Stimulated activated naive CD8-positive, alpha-beta T cell treated with anti-CD3 and anti-CD28 coated beads, Interleukin-15, amount 100 ng/mL, for 72 hours (primary cell): ENCODE measurements at places on chromosomes 12 and 14.
A peak's percentile ranks its signal among the peaks of the same experiment; 100 is the strongest.

DNA sequence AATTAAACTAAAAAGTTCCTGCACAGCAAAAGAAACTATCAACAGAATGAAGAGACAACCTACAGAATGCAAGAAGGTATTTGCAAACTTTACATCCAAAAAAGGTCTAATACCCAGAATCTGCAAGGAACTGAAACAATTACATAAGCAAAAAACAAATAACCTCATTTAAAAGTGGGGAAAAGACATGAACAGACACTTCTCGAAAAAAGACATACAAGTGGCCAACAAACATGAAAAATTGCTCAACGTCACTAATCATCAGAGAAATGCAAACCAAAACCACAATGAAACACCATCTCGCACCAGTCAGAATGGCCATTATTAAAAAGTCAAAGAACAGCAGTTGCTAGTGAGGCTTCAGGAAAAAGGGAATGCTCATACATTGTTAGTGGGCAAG lies 15.2 kb downstream of the PDE6H start:
- DNase-seq, result no peak

GRCh38 chr12:53960187-53961024 lies 5.7 kb downstream of the HOXC12 start:
- no peak for DNase-seq

GRCh38 chr12:32048791-32049190 lies 57.9 kb upstream of the BICD1 start:
- DNase-seq, result no peak

DNA sequence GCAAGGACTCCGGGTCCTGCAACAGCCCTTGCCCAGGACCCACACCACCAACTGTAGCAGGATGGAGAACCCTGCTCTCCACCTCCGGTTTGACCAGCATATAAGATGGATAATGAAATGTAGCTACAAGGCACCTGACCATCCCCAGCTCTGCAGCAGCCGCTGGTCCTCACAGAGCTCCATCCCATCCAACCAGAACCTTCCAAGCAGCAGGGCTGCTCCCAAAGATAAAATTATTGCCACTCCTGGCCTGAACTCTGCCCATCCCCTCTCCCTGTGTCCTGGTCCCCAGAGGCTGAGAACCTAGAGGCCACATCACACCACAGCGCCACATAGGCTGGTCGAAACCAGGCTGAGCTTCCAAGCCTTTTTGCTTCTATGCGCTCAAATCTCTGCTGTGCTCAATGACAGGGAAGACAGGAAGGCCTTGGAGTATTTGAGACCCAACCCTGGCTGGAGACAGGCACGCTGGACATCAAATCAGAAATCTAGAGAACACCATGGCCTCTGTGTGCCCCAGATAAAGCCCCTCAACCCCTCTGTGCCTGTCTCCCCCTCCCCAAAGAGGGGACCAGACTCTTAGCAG lies 4.2 kb downstream of the CDK2AP1 start:
- DNase-seq, result no peak

DNA sequence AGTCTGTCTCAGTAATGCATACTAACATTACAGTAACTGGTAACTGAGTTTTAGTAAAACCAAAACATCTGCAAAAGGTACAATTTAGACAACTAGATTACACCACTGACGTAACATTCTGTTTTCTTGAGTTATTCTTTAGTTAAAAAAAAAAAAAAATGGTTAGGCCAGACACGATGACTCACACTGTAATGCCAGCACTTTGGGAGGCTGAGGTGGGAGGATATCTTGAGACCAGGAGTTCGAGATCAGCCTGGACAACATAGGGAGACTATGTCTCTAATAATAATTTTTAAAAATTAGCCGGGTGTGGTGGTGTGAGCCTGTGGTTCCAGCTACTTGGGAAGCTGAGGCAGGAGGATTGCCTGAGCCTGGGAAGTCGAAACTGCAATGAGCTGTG lies 34.1 kb downstream of the AP5M1 start:
- no peak for DNase-seq

GRCh38 chr12:131105736-131106348 lies 152.1 kb downstream of the ADGRD1 start:
- peak; percentile 70 for DNase-seq

GRCh38 chr12:118560733-118561132 lies 184.4 kb downstream of the SUDS3 start:
- no peak for DNase-seq

DNA sequence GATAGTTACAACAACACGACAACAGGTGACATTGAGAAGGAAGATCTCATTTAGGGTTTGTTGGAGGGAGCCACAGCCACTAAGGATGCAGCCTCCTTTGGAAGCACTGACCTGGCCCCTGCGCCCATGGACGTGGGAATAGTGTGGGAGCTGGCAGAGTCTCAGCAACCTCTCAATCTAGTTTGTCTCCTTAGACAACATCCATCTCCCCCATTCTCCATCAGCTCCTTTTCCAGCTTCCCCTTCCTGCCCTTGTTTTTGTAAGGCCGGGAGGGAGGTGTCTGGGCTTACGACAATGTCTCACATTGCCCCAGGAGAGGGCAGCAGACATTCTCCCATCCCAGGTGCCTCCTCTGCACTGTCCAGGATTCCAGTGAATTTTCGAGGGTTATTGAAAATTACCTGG lies 170.2 kb upstream of the PZP start:
- no peak for DNase-seq

GRCh38 chr14:55508676-55509075 lies 68.3 kb upstream of the TBPL2 start:
- DNase-seq, result no peak

GRCh38 chr12:16636435-16637055 lies 30.6 kb upstream of the LMO3 start:
- no peak for DNase-seq

DNA sequence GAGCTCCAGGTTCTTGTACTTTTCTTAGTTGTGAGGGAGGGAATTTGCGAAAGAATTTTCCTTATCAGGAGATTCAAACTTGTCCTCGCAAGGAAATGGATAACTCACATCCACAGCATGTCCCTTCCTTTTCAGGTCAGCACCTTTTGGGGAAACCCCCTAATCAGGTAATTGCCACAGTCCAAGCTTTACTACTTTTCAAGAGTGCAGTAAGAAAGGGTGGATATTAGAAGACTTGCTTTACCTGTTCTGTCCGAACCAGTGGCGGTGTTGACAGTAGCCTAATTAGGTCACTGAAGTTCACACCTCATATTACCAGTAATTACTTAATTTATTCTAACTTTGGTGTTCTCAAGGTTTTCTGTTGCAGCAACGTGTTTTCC lies 6.7 kb upstream of the C12orf50 start:
- no peak for DNase-seq

GRCh38 chr14:94907626-94908261 lies 137.8 kb upstream of the GSC start:
- DNase-seq, result no peak

DNA sequence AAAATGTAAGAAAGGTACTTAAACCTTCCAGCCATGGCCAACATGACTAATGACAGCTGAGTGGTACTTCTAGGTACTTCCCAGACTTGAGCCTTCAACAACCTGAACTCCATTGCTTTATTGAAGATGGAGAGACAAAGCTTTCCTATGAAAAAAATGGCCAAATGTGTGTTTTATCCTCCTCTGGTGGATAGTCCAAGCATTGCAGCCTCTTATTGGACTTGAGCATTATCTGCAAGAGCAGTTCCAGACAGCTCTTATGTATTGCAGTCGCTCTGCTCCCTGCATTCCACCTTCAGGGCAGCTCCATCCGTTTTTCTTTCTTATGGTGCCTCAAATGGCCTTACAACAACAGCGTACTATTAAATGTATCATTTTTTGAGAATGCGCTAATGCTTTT lies 588.2 kb downstream of the NRXN3 start:
- no peak for DNase-seq

GRCh38 chr14:54567224-54567638 lies 303 bp downstream of the SAMD4A start:
- no peak for DNase-seq

GRCh38 chr12:105338966-105339365 lies 8.5 kb downstream of the C12orf75 start:
- no peak for DNase-seq

GRCh38 chr14:104866451-104867370 lies 1.6 kb downstream of the CEP170B start:
- no peak for DNase-seq

GRCh38 chr14:92383805-92384204 lies 60.8 kb downstream of the SLC24A4 start:
- no peak for DNase-seq

- DNase-seq, result no peak
Observed at GRCh38 chr14:95006051-95006450, 151.3 kb downstream of the DICER1 start.

DNA sequence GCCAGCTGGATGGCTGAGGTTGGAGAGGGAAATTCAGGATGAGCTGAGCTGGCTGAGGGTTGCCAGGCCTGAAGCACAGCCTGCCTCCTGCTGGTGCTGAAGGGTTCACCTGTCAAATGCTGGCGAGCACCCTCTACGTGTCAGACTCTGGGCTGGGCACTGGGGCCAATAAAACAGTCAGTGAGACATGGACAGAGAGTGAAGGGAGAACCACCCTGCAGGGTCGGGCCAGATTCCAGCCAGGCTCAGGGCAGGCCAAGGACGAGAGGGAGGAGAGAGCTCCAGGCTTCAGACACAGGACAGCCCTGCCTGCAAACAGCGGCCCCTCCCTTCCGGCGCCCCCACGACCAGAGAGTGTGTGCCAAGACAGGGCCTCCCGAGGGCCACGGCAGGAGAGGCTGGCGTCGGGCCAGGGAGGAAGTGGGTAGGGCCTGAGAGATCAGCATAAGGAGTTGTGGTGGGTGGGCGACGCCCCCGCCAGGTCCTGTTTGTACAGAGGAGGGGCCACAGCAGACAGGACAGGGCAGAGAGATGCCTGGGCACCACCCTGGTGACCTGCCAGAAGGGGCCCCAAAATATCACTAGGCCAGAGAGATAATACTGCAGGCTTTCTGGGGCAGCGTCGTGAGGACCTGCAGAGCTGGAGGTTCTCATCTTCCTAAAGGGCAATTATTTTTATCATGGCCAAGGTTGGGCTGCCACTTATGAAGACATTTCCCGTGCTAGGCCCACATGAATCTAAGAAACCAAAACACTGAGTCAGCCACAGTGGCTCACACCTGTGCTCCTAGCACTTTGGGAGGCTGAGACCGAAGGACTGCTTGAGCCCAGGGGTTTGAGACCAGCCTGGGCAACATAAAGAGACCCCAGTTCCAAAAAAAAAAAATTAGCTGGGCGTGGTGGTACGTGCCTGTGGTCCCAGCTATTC lies 73.1 kb upstream of the GPR68 start:
- DNase-seq, result peak; percentile 81

DNA sequence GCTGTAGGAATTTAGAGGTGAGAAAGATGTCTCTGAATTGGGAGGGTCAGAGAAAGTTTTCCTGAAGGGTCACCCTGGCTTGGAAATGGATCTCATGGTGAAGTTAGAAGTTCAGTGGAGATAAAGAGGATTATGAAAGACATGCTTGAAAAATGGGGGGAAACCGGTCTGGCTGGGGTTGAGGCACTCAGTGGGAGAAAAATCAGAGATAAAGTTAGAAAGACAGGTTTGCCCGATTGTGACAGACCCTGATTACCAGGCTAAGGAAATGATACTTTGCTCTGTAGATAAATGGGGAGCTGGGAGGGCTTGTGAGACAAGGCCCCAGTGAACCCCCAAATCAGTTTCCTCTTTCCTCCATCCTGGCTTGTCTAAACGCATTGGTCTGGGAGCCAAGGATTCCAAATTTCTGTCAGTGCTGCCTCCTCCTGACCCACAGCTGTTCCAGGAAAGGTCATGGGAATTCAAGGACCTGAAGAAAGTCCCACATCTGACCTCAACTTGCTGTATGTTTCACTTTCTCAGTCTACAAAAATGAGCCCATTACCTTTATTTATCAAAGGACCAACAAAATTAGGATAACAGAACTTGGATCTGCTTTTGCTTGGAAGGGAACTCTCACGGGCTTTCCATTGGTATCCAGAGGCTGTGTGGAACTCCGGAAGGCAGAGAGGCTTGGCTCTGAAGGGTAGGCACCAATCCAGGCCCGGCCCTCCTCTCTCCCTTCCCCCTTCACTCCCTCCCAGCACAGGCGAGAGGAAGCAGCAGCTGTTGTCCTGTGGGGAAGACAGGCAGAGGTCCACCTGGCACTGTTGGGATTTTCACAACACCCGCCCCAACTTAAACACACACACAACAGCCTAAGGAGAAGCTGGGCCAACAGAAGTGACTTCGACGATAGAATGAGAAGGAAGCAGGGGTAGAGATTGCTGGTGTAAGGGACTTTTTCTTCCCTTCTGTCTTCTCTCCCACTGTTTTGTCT lies 3.4 kb upstream of the RNASE7 start:
- no peak for DNase-seq

- no peak for DNase-seq
Observed at GRCh38 chr14:49959822-49960408, 67.0 kb downstream of the ARF6 start.

DNA sequence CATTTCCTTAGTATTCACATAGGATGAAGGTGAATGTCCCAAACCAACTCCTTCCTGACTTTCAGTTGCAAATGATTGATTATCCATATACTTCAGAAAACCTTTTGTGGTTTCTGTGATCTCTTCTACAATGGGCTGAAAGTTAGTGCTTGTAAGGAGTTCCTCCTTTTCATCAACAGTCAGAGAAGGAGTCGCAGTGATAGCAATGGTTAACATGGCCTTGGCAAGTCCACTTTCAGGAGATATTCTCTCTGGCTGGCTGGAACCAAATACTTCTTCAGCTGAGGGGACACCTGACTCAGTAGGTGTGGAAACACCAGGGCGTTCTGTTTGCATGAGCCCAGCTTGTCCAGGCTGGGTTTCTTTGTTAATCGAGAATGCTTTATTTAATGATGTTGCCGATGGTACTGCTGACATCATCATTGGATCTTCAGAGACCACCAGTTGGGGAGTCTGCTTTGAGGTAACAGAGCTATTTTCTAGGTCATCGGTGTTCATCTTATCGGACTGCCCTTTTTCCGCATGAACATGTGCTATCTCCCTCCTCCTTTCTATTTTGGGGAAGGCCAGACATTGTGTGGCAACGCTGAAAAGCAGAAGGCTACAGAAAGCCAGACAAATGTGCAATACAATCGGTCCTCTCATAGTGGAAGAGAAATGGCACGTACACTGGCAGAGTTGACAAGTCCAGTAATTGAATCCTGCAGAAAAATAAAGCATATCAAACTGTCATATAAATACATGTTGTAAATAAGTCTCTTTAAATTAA lies 13.1 kb downstream of the ARMH4 start:
- no peak for DNase-seq

- no peak for DNase-seq
Observed at GRCh38 chr12:89163918-89164317, 188.4 kb downstream of the DUSP6 start.

- no peak for DNase-seq
Observed at GRCh38 chr12:101933866-101934514, 56.6 kb downstream of the DRAM1 start.

- peak; percentile 61 for DNase-seq
Observed at GRCh38 chr12:108856428-108857157, 790 bp downstream of the SSH1 start.

- no peak for DNase-seq
Observed at GRCh38 chr12:6917491-6918231, 3.3 kb downstream of the ENO2 start.

GRCh38 chr14:100765296-100765695 lies 38.6 kb downstream of the DLK1 start:
- DNase-seq, result no peak
